ENCODE measurements at places on chromosomes 6 and 20.

GRCh38 chr6:129593233-129593564 is 116.8 kb downstream of the ARHGAP18 start:
- H3K27me3 ChIP-seq, result no peaks in the 10 kb centered on the region
- no peaks in the 10 kb centered on the region for H3K36me3 ChIP-seq
- no peak for DNase-seq
- no peak overlapping the region for H3K27ac ChIP-seq
- H3K4me1 ChIP-seq, result no peaks in the 10 kb centered on the region

GRCh38 chr6:37150314-37150713 is 19.6 kb upstream of the PIM1 start:
- no peaks in the 10 kb centered on the region for H3K36me3 ChIP-seq
- no peaks in the 10 kb centered on the region for H3K27me3 ChIP-seq
- H3K4me1 ChIP-seq, result no peaks in the 10 kb centered on the region
- no peak overlapping the region for H3K27ac ChIP-seq

DNA sequence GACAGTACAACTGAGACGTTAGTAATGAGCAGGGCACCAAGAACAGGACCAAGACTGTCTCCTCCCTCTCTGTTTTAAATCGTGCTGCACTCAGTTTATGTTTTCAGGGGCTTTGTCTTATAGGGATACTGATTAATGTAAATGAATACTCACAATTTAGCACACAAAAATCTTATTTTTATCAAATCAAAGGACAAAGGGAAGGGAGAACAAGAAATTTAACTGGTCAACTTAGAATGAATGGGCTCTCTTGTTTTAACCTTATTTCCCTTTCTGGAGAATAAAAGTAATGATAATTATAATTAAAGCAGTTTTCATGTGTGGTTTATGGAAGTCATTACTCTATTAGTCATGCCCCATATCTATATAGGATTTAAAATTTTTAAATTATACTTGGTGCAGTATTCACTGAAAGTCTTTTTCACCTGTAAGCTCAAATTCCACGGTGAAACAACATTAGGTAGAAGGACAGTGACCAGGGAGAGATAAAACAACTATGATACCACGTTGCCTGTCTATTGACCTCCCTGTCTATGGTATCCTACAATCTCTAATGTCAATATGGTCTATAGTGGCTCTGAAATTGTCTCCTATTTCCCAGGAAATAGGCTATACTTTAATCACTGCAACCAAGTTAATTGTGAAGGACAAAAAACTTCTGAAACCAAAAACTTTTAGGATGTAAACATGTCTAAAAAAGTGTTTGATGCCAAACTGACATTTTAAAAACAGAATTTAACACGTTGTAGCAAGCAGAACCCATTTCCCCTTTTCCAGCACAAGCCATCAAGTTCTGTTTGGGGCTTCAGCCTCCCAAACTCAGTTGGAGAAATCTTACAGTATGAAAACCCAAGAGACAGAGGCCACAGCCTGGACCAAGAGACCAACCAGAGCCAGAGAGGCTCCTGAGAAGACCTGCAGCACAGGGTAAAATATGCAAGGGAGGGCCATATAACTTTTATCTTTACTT is 15.0 kb downstream of the ELOVL5 start:
- DNase-seq, result no peak
- H3K27me3 ChIP-seq, result no peaks in the 10 kb centered on the region
- H3K36me3 ChIP-seq, result peaks cover 3% of the 10 kb centered on the region

- no peak for DNase-seq
- no peaks in the 10 kb centered on the region for H3K36me3 ChIP-seq
- no peaks in the 10 kb centered on the region for H3K27me3 ChIP-seq
- H3K27ac ChIP-seq, result peak overlapping the region; percentile 48
- H3K4me3 ChIP-seq, result peak overlapping the region; percentile 39
- no peaks in the 10 kb centered on the region for H3K4me1 ChIP-seq
Observed at GRCh38 chr6:22954749-22955385, 385.5 kb downstream of the HDGFL1 start.

- H3K4me3 ChIP-seq, result peak overlapping the region; percentile 31
- H3K36me3 ChIP-seq, result peaks cover 40% of the 10 kb centered on the region
- H3K4me1 ChIP-seq, result peaks cover 90% of the 10 kb centered on the region
- H3K27ac ChIP-seq, result peak overlapping the region; percentile 89
Observed at GRCh38 chr20:38158701-38159351, 6.2 kb downstream of the TGM2 start.

- peak overlapping the region; percentile 90 for H3K4me3 ChIP-seq
- H3K36me3 ChIP-seq, result no peaks in the 10 kb centered on the region
- no peak for DNase-seq
- H3K27me3 ChIP-seq, result no peaks in the 10 kb centered on the region
- H3K4me1 ChIP-seq, result peaks cover 39% of the 10 kb centered on the region
Observed at GRCh38 chr6:30688569-30688968, 2.1 kb upstream of the PPP1R18 start.

- no peak for DNase-seq
- H3K36me3 ChIP-seq, result peaks cover 6% of the 10 kb centered on the region
- H3K4me1 ChIP-seq, result peaks cover 17% of the 10 kb centered on the region
- H3K27ac ChIP-seq, result no peak overlapping the region
Observed at GRCh38 chr20:50554694-50555579, 44.8 kb downstream of the PTPN1 start.

GRCh38 chr20:6007094-6007528 is 46.7 kb downstream of the LRRN4 start:
- H3K36me3 ChIP-seq, result peaks cover 13% of the 10 kb centered on the region
- H3K4me1 ChIP-seq, result peaks cover 17% of the 10 kb centered on the region
- H3K27me3 ChIP-seq, result no peaks in the 10 kb centered on the region

DNA sequence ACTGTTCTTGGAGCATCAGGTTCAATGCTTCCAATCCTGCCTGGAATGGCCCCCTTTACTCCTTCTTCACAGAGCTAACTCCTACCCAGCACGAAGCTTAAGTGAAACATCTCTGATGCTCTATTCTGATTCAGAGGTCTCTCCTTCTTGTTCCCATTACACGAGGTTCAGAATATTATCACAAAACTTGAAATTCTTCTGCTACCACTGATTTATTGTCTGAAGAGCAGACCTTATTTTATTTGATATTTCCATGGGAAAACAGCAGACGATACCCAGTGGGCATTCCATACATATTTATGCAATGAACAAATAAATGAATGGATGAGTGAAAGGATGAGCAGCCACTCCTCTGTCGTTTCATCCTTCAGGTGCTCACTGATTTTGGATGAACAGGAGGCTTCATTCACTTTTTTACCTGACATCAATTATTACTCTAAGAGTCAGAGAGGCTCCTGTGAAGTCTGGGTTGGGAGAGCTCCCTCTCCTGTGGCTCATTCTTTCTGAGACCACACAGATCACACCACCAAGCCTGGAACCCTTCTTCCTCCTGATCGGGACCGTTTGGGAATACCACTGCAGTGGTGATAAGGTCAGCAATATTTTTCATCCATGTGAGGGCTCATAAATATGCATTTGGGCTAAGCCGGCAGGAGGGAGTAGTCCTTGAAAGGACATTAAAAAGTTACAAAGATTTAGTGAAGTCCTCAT is 25.8 kb downstream of the SMLR1 start:
- DNase-seq, result no peak
- H3K36me3 ChIP-seq, result peaks cover 17% of the 10 kb centered on the region
- no peaks in the 10 kb centered on the region for H3K4me1 ChIP-seq
- no peaks in the 10 kb centered on the region for H3K27me3 ChIP-seq
- H3K27ac ChIP-seq, result no peak overlapping the region

DNA sequence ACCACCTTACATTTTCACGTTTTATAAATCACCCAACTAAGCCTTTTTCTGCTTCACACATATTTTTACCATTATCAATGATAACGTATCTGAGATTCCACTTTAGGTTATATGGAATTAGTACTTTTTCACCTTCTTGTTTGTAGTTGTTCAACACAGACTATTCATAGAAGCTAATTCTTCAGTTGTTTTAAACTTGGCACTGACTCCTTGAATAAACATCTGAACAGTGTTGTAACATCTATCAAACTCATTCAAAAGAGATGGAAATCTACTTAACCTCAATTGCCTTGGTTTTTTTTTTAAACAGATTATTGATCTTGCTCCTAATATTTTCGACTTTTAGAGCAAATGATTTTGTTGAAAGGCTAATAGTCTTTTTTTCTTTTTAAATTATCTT is 34.2 kb downstream of the PTPRA start:
- H3K27me3 ChIP-seq, result no peaks in the 10 kb centered on the region
- no peak overlapping the region for H3K27ac ChIP-seq
- no peak for DNase-seq
- no peaks in the 10 kb centered on the region for H3K4me1 ChIP-seq
- no peaks in the 10 kb centered on the region for H3K36me3 ChIP-seq

GRCh38 chr20:48897305-48898010 is 24.1 kb upstream of the ARFGEF2 start:
- no peak overlapping the region for H3K4me3 ChIP-seq
- H3K27ac ChIP-seq, result no peak overlapping the region
- no peaks in the 10 kb centered on the region for H3K27me3 ChIP-seq
- H3K36me3 ChIP-seq, result no peaks in the 10 kb centered on the region
- H3K4me1 ChIP-seq, result no peaks in the 10 kb centered on the region

DNA sequence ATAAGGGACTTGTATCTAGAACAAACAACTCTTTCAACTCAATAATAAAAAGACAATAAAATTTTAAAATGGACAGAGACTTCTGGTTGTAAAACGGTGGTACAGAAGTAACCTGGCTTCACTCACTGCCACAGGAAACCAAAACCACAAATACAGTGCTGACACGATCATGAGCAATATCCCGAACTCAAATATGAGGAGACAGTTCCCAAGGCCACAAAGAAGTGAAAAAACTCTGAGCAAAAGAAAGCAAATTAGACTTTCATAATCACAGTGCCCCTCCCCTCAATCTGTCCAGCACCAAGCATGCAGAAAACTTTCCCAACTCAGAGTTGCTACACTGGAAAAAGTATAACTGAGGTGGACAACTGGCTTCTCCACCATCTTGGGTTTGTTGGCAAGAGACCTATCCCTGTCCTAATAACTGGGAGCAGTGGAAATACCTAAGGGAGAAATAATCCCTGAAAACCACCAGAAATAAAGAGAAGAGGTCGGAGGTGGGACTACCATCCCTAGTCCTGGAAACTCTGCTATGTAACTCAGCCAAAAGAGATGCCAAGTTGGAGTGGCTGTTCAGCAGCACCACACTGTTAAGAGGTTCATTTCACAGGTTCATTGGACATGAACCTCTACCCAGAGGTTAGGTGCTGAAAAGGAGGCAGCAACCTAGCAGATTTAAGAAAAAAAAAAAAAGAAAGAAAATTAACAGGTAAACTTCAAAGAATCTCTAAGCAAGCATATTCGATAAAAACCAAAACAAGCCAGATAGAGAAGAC is 55.5 kb downstream of the REV3L start:
- H3K36me3 ChIP-seq, result no peaks in the 10 kb centered on the region
- H3K4me3 ChIP-seq, result no peak overlapping the region
- DNase-seq, result no peak
- peaks cover 54% of the 10 kb centered on the region for H3K4me1 ChIP-seq

DNA sequence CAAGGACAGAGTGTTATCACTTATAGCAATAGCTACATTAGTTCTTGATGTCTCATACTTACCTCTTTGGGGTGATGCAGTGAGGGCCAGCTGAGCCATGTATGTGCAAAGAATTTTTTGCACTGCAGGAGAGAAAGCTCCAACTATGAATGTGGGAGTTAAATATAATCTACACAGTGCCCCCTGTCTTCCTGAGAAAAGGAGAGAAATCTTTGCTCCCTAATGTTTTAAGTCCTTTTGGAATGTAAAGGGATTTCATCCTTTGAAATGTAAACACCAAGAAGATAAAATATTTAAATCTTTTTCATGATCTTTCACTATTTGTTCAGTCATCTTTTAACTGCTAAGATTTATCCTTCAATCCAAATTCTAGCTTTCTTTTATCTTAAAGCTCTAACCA is 822.1 kb downstream of the TENT5A start:
- H3K4me1 ChIP-seq, result no peaks in the 10 kb centered on the region
- no peak for DNase-seq
- H3K27ac ChIP-seq, result no peak overlapping the region
- no peaks in the 10 kb centered on the region for H3K36me3 ChIP-seq
- H3K27me3 ChIP-seq, result no peaks in the 10 kb centered on the region
- H3K4me3 ChIP-seq, result no peak overlapping the region

- H3K27me3 ChIP-seq, result no peaks in the 10 kb centered on the region
- H3K4me3 ChIP-seq, result no peak overlapping the region
- DNase-seq, result no peak
- no peak overlapping the region for H3K27ac ChIP-seq
- H3K36me3 ChIP-seq, result no peaks in the 10 kb centered on the region
- H3K4me1 ChIP-seq, result no peaks in the 10 kb centered on the region
Observed at GRCh38 chr6:4209196-4209595, 73.8 kb upstream of the ECI2 start.

- no peaks in the 10 kb centered on the region for H3K4me1 ChIP-seq
- DNase-seq, result no peak
- no peak overlapping the region for H3K4me3 ChIP-seq
- no peaks in the 10 kb centered on the region for H3K36me3 ChIP-seq
- H3K27ac ChIP-seq, result no peak overlapping the region
- no peaks in the 10 kb centered on the region for H3K27me3 ChIP-seq
Observed at GRCh38 chr6:149128489-149129145, 188.9 kb upstream of the TAB2 start.

DNA sequence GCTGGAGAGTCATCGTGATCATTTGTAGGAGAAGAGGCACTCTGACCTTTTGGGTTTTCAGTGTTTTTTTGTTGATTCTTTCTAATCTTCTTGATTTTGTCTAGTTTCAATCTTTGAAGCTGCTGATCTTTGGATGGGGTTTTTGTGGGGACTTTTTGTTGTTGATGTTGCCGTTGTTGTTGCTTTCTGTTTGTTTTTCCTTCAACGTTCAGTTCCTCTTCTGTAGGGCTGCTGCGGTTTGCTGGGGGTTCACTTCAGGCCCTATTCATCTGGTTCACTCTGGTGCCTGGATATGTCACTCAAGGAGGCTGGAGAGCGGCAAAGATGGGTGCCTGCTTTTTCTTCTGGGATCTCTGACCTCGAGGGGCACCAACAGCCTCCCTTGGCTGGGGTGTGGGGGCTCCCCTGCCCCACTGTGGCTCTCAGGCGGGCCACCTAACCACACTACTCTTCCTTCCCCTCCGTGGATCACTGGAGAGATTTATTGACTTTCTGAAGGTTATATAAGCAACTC is 21.5 kb upstream of the TMEM244 start:
- no peak for DNase-seq
- H3K4me3 ChIP-seq, result no peak overlapping the region
- no peaks in the 10 kb centered on the region for H3K36me3 ChIP-seq

DNA sequence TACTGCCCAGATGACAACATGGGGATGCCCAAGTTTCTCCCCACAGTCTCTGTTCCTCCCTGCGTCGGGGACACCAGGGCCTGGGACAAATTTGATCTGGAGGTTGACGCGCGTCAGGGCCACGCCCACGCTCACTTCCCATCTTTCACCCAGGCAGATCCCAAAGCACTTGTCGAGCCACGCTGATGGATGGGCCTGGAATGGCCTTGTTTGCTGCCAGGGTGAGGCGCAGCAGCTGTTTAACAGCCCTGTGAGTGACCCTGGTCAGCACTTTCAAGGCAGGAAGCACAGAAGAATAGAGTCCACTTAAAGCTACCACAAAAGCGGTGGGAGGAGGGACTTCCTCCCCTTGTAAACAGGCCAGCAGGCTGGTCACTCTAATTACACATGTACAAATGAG is 324.7 kb upstream of the JARID2 start:
- H3K27me3 ChIP-seq, result no peaks in the 10 kb centered on the region
- H3K27ac ChIP-seq, result no peak overlapping the region
- no peak overlapping the region for H3K4me3 ChIP-seq
- H3K36me3 ChIP-seq, result no peaks in the 10 kb centered on the region
- peak; percentile 68 for DNase-seq
- H3K4me1 ChIP-seq, result peaks cover 19% of the 10 kb centered on the region
